ENCODE measurements at places on chromosomes 12 and 14.

- DNase-seq = no peak
Observed at GRCh38 chr14:65206448-65207096, 104.3 kb upstream of the MAX start.

DNA sequence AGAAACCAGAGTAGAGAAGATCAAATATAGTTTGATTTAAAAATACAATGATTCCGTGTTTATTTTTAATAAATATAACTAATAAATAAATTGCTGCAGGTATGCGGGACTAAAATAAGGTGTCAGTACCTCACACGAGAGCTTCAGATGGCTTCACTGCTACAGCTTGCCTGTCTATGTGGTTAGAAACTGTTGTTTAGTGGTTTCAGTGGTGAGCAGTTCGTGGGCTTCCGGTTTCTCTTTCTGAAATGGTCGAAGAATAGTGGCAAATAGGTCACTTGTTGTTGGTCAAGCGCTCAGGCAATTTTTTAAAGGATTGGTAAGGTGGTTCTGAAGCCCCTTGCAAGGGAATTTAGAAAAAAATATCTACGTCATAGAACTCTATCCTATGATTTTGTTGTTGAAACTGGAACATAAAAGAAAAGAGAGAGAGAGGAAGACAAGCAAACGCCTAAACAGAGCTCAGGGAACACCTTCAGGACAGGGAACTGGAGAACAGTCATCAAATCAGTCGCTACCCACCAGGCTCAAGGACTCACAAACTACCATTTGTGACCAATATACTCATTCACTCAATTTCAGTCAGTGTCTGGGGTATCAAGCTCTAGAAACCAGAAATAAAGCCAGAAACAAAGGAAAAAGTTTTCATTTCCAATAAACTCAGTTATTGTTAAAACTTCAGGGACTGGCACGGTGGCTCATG is 31.3 kb downstream of the GABARAPL1 start:
- DNase-seq = no peak

- no peak for DNase-seq
Observed at GRCh38 chr12:2403221-2403976, 350.6 kb downstream of the CACNA1C start.

GRCh38 chr12:116861320-116861719 is 19.9 kb downstream of the HRK start:
- DNase-seq = no peak

- no peak for DNase-seq
Observed at GRCh38 chr14:104116288-104116755, 22.1 kb upstream of the KIF26A start.

- DNase-seq = no peak
Observed at GRCh38 chr12:126201981-126202537, 1136.8 kb downstream of the AACS start.

GRCh38 chr14:100438678-100439592 is 115.8 kb downstream of the SLC25A47 start:
- DNase-seq = no peak

- DNase-seq = no peak
Observed at GRCh38 chr12:6356374-6356820, 14.5 kb upstream of the TNFRSF1A start.

GRCh38 chr14:22715186-22715812 is 51.2 kb upstream of the OXA1L start:
- no peak for DNase-seq

- no peak for DNase-seq
Observed at GRCh38 chr12:19584732-19585131, 145.4 kb downstream of the AEBP2 start.
